Spleen (tissue), 13 donors: ENCODE measurements at places on chromosomes 4 and X. TPM values are rescaled to one million over a fixed set of nuclear protein-coding genes. Genes with fewer than 3 reads are reported as not detected.

GRCh38 chr4:104677116-104677515 lies 182.4 kb upstream of the CXXC4 start:
- H3K36me3 ChIP-seq = no peaks in the 10 kb centered on the region
- no peaks in the 10 kb centered on the region for H3K4me1 ChIP-seq
- no peaks in the 10 kb centered on the region for H3K27me3 ChIP-seq
- no peak for DNase-seq
- no peak overlapping the region for H3K27ac ChIP-seq
- no peak overlapping the region for H3K4me3 ChIP-seq

- no peak overlapping the region for H3K27ac ChIP-seq
- no peak for DNase-seq
- H3K36me3 ChIP-seq = no peaks in the 10 kb centered on the region
- no peak overlapping the region for H3K4me3 ChIP-seq
Observed at GRCh38 chr4:109921384-109921808, 8.7 kb downstream of the EGF start.

DNA sequence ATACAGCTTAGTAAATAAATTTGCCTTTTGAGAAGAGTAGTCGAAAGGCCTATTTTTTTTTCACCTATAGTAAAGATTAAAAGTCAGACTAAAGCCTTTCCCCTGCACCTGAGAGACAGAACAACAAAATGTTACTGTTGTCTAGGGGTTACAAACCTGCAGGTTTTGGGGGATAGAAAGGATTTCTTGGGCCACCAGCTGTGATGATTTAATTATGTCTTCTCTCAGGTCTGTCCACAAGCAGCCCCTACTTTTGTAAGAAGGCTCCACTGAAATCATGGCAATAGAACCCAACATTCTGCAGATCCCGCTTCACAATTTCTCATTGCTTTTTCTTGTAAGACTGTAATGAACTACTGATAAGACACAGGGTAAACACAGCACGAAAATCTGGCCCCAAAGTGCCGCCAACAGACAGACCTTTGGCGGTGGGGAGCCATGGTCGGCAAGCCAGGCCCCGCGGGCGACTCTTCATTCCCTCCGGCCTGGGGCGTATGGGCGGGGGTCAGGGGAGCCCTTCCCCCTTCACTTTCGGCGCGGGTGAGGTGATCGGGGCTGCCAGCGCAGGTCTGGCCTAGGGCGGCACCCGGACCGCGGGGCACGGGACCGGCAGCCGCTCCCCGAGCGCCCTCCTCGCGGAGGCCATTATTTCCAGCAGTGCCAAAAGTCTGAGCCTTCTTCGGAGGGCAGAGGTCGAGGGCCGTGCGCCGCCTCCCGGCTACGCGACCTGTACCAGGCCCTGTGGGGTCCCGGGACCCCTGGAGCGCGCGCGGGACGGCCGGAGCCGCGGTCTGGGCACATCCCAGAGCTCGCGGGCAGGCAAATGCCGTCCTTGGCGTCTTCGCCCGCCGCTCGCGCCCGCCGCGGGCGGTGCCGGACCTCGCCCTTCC lies 812 bp upstream of the KDM6A start:
- peaks cover 35% of the 10 kb centered on the region for H3K4me1 ChIP-seq
- H3K4me3 ChIP-seq = peak overlapping the region; percentile 88
- H3K36me3 ChIP-seq = no peaks in the 10 kb centered on the region
- DNase-seq = peak; percentile 94

- no peak overlapping the region for H3K27ac ChIP-seq
- H3K4me3 ChIP-seq = no peak overlapping the region
- peaks cover 8% of the 10 kb centered on the region for H3K4me1 ChIP-seq
- no peaks in the 10 kb centered on the region for H3K27me3 ChIP-seq
- peaks cover 39% of the 10 kb centered on the region for H3K36me3 ChIP-seq
Observed at GRCh38 chr4:84677093-84677492, 94.2 kb downstream of the CDS1 start.

DNA sequence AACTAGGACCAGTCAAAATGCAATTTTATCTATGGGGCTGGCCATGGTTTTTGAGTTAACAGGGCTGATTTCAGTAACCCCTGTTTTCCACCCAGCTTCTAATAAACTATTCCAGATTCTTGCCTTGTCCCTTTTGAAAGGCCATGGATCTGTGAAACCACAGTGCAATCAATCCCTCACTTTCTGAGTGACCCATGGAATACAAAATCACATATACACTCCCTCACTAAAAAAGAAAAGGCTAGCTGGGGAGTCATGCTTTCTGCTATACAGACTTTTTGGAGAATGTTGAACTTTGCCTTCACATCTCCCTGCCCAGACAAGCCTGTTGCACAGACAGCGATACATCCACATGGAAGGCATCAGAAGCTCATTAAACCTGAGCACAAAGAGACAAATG lies 47.9 kb downstream of the MAD2L1 start:
- H3K27ac ChIP-seq = no peak overlapping the region
- no peak overlapping the region for H3K4me3 ChIP-seq
- H3K27me3 ChIP-seq = no peaks in the 10 kb centered on the region
- H3K36me3 ChIP-seq = no peaks in the 10 kb centered on the region
- no peak for DNase-seq

DNA sequence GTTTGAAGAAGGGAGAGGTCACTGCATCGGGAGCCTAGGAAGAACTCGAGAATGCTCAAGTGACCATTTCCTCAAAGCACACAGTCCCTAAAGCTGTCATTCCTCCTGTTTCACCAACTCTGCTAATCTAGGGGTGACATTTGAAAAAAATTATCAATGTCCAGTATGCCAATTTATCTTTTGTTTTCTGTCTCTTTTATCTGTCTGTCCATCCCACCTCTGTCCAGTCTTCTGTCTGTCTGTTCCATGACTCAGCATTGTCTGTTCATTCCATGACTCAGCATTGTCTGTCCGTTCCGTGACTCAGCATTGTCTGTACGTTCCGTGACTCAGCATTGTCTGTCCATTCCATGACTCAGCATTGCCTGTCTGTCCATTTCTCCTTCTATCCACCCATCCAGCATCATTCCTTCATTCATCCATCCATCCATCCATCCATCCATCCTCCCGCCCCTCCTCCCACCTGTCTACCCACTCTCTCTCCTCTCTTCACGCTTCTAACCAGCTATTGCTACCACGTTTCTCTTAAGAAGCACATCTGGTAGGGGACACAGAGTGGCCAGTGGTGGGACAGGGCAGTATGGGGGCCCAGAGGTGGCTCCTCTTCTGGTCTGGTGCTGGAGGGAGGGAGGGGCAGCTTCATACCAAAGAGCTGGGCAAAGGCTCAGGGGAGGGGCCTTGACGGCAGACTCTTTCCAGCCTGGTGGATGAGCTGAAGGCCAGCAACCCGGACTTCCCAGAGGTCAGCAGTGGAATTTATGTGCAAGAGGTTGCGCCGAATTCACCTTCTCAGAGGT lies 34.1 kb downstream of the HTRA3 start:
- peak; percentile 49 for DNase-seq
- H3K27me3 ChIP-seq = peaks cover 38% of the 10 kb centered on the region
- no peak overlapping the region for H3K27ac ChIP-seq
- H3K4me1 ChIP-seq = no peaks in the 10 kb centered on the region
- no peak overlapping the region for H3K4me3 ChIP-seq

DNA sequence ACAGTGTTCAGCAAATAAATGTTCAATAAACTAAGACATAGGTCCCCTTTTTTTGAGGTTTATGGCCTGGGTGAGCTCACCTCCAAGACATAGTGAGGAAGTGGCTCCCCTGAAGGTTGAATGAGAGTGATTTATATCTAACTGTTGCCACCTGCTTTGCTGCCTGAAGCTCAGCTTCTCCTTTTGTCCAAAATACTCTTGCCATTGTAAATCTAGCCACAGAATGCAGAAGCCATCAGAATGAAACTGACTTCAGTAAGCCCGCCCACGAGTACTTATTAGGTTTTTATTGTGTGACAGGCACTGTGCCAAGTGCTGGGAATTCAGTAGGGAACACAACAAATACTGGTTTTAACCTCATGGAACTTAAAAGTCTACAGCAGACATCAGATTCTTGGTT lies 18.0 kb downstream of the SPINK2 start:
- no peaks in the 10 kb centered on the region for H3K36me3 ChIP-seq
- H3K4me3 ChIP-seq = no peak overlapping the region
- peaks cover 26% of the 10 kb centered on the region for H3K4me1 ChIP-seq
- H3K27ac ChIP-seq = no peak overlapping the region
- no peak for DNase-seq

DNA sequence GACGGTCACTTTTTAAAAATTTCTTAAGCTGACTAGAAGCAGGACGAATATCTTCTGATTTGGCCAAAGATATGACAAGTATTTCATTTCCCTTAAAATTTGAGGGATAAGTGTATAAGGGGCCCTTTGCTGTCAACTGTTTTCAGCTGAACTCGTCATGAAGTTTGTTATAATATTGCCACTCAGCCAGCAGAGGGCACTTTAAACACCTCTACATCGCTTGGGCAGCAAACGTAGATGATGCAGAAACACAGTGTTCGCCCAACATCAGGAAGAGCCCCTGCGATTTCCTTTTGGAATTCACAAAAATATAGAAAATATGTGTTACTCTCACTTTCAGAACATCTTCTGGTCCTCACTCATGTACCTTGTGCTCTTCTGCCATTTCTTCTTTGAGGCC lies 435.7 kb upstream of the FMR1 start:
- no peak overlapping the region for H3K4me3 ChIP-seq
- no peaks in the 10 kb centered on the region for H3K36me3 ChIP-seq
- DNase-seq = no peak
- H3K27ac ChIP-seq = no peak overlapping the region
- H3K4me1 ChIP-seq = no peaks in the 10 kb centered on the region

DNA sequence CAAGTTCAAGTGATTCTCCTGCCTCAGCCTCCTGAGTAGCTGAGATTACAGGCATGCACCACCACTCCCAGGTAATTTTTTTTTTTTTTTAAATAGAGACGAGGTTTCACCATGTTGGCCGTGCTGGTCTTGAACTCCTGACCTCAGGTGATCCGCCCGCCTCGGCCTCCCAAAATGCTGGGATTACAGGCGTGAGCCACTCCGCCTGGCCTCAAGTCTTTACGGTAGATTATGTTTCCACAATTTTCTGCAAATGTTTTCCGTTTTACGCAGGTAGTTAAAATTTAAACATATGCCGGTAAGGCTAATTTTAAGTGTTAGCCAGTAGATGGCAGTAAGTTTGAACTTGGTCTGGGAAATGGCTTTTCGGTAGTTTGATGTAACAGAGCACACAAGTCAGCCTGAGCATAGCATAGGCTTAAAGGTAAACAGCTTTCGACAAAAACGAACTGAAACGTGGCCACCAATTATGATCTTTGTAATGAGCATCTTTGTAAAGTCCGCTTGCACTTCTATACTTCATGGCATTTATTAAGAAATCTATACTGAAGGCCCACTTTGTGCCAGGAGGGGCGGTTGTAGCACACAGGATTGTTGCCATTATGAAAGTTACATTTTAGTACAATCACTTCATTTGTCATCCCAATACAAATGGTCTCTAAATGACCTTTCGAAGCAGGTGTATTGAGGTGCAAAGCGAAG lies 31.1 kb downstream of the CCKAR start:
- H3K4me3 ChIP-seq = no peak overlapping the region
- no peaks in the 10 kb centered on the region for H3K36me3 ChIP-seq

DNA sequence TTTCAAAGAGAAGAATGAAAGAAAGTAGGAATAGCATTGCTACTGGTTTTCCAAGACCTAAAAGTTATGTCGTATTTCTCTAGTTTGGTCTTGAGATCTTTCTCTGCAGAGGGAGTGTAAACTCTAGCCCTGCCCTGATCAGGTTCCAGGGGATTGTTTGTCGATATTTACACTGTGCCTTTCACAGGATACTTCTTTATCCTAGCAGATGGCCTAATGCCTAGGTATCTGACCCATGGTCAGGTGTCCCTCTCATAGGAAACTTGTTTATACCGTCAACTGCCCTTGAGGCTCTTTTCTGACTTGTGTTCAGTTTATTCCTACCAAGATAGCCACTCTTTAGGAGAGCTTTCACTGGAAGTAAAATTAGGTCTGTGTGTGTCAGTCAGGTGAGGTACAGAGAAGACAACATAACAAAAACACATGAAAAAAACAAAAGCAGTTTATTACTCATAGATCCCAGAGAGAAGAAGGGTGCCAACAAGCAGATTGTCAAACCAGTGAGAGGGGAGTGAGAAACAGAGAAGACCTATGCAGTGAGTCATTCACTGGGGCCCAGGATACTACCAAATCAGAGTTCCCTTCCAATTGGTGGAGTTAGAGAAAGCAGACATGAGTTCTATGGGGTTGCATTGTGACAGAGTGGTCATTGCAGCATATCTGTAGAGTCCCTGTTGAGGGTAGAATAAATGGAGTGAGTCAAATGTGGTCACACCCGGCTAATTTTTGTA lies 40.6 kb upstream of the THOC2 start:
- no peak overlapping the region for H3K27ac ChIP-seq
- H3K36me3 ChIP-seq = no peaks in the 10 kb centered on the region
- no peak for DNase-seq
- H3K4me3 ChIP-seq = no peak overlapping the region
- H3K4me1 ChIP-seq = no peaks in the 10 kb centered on the region

DNA sequence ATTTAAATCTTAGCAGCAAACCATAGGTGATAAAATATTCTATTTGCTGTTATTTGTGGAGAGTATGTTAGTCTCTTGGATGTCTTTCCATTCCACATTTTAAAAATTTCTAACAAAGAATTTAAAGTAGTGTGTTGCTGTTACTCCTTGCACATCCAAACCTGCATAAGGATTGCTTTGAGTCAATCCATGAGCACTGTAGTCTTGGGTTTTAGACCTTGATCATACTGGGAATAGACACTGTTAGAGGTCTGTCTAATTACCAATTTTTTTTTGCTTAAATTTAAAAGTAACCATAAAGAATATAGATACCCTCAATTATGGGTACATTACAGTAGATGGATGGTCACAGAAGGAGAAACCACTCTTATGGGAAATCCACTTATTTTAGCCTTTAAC lies 1.5 kb downstream of the AFP start:
- no peak overlapping the region for H3K4me3 ChIP-seq
- no peak overlapping the region for H3K27ac ChIP-seq
- H3K27me3 ChIP-seq = no peaks in the 10 kb centered on the region
- no peaks in the 10 kb centered on the region for H3K4me1 ChIP-seq
- H3K36me3 ChIP-seq = no peaks in the 10 kb centered on the region

DNA sequence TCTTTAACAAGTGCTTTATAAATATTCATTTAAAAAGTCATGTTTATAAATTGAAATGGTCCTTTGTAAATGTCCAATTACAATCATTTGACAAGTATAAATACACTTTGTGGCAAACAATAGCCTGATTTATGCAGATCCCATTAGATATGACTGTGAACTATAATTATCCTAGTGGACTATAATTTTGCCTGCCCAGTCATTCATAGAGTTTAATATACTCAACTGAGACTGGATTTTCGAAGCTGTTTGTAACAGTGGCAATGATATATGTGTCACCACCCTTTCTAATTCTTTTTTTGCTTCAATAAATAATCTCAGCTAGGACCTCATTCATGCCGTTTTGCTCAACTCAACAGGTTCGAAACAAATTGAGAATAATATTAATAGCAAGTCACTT lies 732.0 kb downstream of the PCDH18 start:
- H3K4me3 ChIP-seq = no peak overlapping the region
- no peaks in the 10 kb centered on the region for H3K4me1 ChIP-seq
- no peaks in the 10 kb centered on the region for H3K36me3 ChIP-seq
- no peaks in the 10 kb centered on the region for H3K27me3 ChIP-seq
- no peak overlapping the region for H3K27ac ChIP-seq

- no peak overlapping the region for H3K4me3 ChIP-seq
- H3K27ac ChIP-seq = no peak overlapping the region
- no peaks in the 10 kb centered on the region for H3K4me1 ChIP-seq
- peaks cover 10% of the 10 kb centered on the region for H3K36me3 ChIP-seq
Observed at GRCh38 chr4:174307694-174308093, 24.0 kb downstream of the CEP44 start.

Gene NDP
- not detected for total RNA-seq

Gene SPATA4
- not detected for total RNA-seq

Gene CT45A5
- total RNA-seq = not detected

Gene CSTF2
- 13.5 TPM for total RNA-seq

Gene VCX2
- total RNA-seq = not detected

Gene DCAF8L2
- not detected for total RNA-seq

Gene CSAG3
- 0.37 TPM for total RNA-seq
